ENCODE measurements at places on chromosomes 4 and X.

DNA sequence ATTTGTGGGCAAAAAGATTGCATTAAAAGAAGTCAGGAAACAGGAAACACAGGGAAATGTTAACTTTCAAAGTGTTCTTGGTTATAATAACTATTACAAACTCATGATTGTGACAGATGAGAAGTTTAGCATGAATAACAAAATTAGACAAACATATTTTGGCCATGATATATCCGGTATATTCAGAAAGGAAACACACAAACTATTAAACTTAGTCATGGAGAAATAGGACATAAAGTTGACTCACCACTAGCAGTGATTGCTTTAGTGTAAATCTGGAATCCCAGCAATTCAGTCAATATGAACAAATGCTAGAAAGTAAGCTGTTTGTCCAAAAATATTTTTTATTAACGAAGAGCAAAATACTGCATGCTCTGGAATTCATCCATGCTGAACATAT, 1299.9 kb downstream of the C4orf33 start:
- no peak for DNase-seq

GRCh38 chr4:125390126-125390525, 75.4 kb downstream of the FAT4 start:
- no peak for DNase-seq

DNA sequence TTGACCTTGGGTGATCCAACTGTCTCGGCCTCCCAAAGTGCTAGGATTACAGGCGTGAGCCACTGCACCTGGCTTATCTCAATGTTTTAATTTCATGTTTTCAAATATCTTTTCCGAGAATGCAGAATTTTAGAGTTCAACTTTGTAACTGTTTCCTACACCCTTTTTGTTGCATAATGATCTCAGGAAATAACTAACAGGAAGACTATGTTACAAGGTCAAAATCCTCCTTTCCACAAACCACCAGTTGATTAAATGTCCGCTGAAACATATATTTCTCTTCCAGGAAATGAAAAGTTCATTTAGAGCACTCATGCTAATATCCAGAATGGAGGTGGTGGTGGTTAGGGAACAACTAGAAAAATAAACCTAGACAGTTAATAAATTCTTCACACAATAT, 377.8 kb downstream of the PPP4R3C start:
- DNase-seq, result no peak

GRCh38 chr4:148847544-148848255, 405.5 kb upstream of the NR3C2 start:
- DNase-seq, result no peak

GRCh38 chrX:132094164-132094563, 33.7 kb downstream of the FRMD7 start:
- no peak for DNase-seq

DNA sequence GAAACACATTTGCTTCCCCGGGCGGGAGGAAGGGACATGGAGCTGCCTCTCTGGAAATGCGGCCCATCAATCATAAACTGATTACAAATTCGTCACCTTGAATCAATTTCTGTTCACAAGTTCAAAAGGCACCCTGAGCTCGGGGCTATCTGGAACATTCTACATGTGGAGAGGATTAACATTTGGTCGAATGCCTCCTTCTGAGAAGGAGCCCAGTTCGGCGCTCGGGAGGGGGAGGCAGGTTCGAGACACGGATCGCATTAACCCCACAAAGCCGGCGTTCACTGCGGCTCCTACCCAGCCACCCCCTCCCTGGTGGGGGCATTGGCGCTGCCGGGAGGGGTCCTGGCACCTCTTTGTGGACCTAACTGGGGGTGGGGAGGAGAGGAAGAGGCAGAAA, 108.0 kb downstream of the CPZ start:
- no peak for DNase-seq

- peak; percentile 72 for DNase-seq
Observed at GRCh38 chr4:87679449-87680169, 29.5 kb downstream of the DMP1 start.

DNA sequence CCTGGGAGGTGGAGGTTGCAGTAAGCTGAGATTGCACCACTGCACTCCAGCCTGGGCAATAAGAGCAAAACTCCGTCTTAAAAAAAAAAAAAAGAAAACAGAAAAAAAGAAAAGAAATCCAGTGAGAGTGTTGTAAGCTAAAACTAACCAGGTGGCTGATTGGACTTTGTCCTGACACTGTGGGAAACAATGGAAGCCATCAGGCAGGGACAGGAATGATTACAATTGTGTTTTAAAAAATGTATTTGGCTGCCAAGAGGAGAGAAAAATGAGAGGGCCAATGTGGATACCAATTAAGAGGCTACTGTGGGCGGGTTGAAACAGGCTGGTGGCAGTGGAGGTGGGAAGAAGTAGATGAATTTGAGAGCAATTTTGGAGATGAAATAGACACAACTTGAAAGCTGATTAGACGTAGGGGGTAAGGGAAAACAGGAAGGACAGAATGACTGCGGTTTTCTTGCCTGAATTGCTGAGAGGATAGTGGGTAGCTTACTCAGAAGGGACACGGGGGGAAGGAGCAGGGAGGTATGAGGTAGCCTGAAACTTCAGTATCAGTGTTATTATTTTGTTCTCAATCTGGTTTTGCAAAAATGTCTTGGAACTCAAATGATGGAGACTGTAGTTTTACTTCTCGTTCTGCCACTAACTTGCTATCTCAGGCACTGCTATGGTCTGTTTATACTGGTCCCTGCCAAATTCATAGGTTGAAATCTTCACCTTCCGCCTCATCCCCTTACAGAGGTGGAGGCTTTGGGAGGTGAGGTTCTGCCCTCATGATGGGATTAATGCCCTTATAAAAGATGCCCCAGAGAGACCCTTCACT, 45.6 kb upstream of the CHRNA9 start:
- DNase-seq, result no peak

DNA sequence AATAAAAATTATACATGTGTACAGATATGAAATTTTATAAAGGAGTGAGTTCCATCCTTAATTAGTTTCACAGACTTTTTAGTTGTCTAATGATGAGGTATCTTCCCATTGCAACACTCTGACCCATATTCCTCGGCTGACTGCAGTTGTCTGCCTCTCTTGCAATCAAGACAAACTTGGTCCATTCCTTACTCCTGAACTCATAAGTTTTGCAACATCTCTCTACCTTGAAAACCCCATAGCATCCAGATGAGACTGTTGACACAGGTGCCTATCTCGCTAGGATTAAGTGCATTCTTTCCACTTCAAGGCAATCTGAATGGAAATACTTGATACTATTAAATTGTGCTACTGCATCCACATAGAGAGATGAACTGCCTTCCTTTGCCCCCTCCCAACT, 2.3 kb downstream of the XKRX start:
- DNase-seq, result no peak

DNA sequence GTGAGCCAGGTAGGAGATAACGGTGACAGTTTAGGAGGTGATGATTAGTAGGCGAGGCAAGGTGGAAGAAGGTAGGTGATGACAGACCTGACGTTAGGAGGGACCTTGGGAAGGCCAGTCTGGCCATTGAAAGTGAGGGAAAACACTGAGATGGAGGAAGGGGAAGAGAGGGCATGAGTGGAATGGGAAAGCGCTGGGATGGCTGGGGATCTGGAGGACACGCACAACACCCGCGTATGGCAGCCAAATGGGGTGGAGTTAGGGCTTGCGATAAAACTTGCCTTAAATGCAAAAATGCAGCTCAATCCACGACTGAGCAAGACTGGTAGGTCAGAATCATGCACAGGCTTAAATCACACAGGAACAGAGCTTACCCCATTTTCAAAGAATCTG, 605 bp upstream of the CDKL2 start:
- no peak for DNase-seq

DNA sequence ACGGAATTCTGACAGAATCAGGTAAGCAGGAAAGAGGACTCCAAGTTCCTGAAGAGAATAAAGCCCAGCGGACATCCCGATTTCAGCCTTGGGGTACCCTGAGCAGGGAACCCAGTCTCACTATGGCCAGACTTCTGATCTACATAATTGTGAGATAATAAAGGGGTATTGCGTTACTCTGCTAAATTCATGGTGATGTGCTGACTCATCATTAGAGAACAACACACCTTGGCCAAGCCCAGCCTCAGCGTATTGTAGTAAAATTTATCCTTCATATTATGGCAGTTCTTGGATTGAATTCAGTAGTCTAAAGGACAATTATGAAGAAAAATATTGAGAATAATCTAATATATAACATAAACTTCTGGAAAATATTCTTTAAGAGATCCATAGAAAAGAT, 170.2 kb upstream of the MAD2L1 start:
- no peak for DNase-seq

- DNase-seq, result no peak
Observed at GRCh38 chr4:101348995-101349800, 1.9 kb upstream of the PPP3CA start.

GRCh38 chrX:51737091-51737490, 6.2 kb upstream of the GSPT2 start:
- DNase-seq, result no peak

DNA sequence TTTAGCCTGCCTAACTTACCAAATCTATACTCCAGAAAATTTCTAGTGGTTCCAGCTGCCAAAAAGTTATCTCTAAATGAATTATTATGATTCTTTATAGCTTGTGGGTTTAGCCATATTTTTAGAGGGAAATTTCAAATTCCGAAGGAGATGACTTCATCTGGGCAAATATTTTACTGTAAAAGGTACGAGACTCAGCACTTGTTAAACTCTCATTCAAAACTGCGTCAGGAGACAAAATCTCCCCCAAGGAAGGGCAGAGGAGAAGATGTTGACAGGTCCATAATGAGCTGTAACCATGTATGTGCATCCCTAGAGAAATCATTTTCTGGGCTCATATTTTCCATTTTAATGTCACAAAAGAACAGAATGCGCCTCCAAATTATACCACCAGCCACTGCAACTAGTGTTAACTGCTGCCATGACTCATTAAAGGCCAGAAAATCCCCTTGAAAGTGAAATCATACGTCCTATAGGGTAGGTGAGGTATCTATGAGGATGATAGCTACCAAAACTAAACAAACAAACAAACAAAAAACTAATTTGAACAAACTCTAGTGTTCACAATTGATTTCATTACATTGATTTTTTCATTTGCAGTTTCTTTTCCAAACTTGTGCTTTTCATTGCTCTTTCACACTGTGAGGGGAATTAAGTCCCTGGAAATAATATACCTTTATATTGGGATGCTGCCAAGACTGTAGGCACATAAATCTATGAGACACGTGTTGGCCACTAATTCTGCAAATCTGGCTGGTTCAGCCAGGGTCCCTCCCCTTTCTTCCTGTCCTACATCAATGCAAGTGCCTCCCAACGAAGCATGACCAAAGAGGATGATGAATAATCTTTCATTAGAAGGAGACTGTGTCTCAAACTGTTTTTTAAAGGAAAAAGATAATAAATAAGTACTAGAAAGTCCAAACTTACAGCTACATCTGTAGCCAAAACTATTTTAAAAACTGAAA, 85.8 kb downstream of the ARHGAP6 start:
- DNase-seq, result no peak

GRCh38 chrX:26522501-26522900, 306.5 kb downstream of the MAGEB5 start:
- no peak for DNase-seq

GRCh38 chr4:84028340-84028739, 470.8 kb downstream of the NKX6-1 start:
- DNase-seq, result peak; percentile 9

All from HEK293T (cell line).